Muscle of arm (tissue), 14 donors: ENCODE measurements at places on chromosomes 12 and 14. TPM values are rescaled to one million over a fixed set of nuclear protein-coding genes. Genes with fewer than 3 reads are reported as not detected.
A peak's percentile ranks its signal among the peaks of the same experiment; 100 is the strongest.

- DNase-seq, result no peak
Observed at GRCh38 chr14:81323093-81323492, 77.0 kb downstream of the STON2 start.

DNA sequence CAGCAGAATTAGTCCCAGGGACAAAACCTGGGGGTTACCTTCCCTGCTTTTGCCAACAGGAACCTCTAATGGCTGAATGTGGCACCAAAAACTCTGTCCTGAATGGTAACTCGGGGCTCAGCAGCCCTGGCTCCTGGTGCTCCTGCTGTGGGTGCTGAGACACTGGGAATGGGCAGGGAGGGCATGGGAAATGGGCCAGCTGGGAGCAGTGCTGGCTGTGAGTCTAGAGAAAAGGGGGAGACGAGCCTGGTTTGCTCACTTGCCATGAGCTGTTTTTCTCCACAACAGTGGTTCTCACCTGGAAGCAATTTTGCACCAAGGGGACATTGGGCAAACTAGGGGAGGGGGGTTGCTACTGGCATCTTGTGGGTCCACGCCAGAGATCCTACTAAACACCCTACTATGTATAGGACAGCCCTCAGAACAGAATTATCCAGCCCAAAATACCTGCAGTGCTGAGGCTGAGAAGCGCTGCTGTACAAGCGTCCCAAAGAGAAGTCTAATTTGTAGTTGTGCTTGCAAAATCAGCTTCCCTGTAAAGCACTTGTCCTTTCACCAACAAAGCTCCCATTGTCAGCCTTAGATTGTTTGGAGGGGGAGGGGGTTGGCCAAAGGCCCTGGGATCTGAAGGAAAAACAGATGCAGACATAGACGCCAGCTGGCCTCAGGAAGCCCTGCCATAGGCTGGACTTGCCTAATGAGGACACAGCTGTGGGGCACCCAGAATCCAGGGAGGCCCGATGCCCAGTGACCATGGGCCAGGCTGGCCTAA is 3.6 kb downstream of the LRRC74A start:
- DNase-seq, result peak; percentile 74

The PRH2 gene
- polyA plus RNA-seq, result 0.26 TPM

The CCDC177 gene
- polyA plus RNA-seq, result not detected

DNA sequence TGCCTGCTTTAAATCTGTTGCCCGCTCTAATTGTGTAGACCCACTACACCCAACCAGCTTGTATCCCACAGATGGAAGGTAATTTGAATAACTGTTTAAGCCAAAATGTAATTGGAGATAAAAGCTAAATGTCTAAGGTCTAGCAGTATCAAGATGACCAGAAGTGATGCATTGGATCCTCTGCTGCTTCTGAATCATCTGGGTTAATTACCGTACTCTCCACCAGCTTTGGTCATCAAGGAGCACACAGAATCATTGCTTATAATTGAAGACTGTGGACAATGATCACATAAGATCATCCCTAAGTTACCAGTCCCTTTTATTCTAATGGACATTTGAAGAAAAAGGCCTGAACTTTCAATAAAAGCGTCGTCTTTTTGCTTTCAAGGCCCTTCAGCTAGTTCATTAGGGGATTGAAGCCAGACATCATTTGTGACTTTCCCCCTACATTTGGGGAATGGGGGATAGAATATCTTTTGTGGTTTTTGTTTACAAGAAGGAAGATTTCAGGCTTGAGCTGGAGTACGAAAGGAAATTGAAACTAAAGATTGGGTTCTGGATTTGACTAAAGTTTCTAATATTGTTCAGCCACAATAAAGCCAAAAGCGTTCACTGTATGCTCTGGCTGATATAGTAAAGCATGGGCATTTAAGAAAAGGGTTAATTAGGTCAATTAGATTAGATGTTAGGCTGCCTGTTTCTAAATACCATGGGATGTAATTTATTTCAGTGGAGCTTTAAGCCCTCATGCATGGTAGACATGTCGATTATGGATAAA is 123.2 kb downstream of the CHST11 start:
- DNase-seq, result no peak

- DNase-seq, result no peak
Observed at GRCh38 chr14:37369425-37369824, 171.7 kb downstream of the MIPOL1 start.

DNA sequence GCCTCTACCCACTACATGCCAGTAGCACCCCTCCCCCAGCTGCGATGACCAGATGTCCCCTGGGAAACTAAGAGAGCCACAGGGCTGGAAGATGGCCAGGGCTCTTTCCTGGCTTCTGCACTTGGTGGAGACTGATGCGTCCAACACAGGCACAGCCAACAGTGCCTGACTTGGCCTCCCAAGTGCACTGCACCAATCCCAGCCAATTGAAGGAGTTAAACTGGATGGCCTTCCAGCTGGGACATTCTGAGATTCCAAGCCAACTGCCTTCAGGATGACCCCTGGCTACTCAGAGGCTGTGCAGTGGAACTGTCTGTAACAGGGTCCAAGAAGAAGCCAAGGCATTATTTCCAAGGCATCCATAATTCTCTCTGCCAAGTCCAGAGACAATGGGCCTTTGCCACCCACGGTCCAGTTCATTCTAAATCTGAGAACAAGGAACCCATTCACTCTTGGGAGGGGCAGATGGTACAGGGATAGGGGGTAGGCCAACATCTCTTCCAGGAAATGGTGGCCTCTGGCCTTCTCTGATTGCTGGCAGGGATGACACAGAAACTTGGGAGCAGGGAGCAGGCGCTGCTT is 35.2 kb downstream of the PRIMA1 start:
- no peak for DNase-seq

DNA sequence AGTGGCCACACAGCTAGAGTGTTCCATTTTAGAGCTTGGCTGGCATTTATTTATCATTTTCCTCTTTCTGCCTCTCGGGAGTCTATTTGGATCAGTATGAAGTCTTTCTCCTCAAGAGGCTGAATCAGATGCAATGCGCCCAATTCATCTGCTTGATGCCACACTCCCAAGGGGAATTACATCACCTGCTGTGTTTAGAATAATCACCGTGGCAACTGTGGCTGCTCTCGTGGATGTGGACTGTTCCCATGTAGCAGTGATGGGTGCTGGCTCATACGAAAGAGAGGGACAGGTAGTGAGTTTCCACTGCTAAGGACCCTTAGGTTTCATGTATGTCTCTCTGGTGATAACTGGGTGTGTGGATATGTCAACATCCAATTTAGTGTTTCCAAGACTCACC is 70.7 kb downstream of the SRRM4 start:
- no peak for DNase-seq

- no peak for DNase-seq
Observed at GRCh38 chr12:123859035-123859434, 96.9 kb downstream of the DNAH10 start.

GRCh38 chr12:57743769-57744168 is 1.1 kb upstream of the TSPAN31 start:
- no peak for DNase-seq

GRCh38 chr12:16807731-16808130 is 201.8 kb upstream of the LMO3 start:
- no peak for DNase-seq
